ENCODE measurements at places on chromosomes 3 and 15.

- DNase-seq: no peak
These were observed 55.8 kb downstream of the SHOX2 start for GRCh38 chr3:158050461-158050860.

- no peak for DNase-seq
These were observed 23.8 kb upstream of the MYZAP start for GRCh38 chr15:57567891-57568290.

DNA sequence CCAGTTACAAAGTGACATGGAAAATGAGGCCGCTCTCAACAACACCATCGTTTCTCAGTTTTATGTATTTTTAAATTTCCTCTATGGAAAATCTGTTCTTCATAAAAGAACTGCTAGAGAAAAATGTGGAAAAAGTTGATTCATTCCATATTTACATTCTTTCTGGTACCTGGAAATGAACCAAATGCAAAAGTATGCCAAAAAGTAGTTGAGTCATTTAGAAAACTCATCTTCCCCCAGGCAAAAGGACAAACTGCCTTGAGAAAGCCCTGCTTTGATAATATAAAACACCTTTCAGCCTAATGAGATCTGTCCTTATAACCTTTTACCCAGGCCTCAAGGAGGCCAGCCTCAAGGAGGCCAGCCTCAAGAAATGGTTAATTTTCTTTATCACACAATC, 283.0 kb upstream of the VEPH1 start:
- no peak for DNase-seq

- no peak for DNase-seq
These were observed 230.9 kb upstream of the FEZF2 start for GRCh38 chr3:62604298-62604697.

- DNase-seq: no peak
These were observed 4.3 kb downstream of the CD276 start for GRCh38 chr15:73688455-73688854.

DNA sequence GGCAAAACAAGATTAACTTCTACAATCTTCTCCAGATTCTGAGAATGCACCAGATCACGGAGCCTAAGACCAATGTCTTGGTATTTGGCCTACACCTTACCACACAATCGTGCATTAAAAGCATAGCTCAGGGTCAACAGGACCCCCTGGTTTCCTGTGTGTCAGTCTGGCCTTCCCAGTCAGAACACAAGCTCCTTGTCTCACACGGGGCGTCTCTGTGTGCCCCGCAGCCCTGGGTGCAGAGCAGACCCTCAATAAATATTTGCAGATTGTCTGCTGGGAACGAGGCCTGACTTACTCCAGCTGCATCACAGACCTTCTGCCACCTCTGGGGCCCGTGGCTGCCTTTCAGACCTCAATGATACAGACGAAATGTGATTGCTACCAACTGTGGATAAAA, 82.5 kb upstream of the CTNNB1 start:
- no peak for DNase-seq

Data from activated CD4-positive, alpha-beta T cell treated with anti-CD3 and anti-CD28 coated beads, Interleukin-2, amount 50 U/mL, for 4 hours (primary cell).